Central memory CD8-positive, alpha-beta T cell (primary cell): ENCODE measurements at places on chromosomes 1 and 21.

GRCh38 chr1:174398246-174398645, 49.5 kb upstream of the GPR52 start:
- no peak for DNase-seq

DNA sequence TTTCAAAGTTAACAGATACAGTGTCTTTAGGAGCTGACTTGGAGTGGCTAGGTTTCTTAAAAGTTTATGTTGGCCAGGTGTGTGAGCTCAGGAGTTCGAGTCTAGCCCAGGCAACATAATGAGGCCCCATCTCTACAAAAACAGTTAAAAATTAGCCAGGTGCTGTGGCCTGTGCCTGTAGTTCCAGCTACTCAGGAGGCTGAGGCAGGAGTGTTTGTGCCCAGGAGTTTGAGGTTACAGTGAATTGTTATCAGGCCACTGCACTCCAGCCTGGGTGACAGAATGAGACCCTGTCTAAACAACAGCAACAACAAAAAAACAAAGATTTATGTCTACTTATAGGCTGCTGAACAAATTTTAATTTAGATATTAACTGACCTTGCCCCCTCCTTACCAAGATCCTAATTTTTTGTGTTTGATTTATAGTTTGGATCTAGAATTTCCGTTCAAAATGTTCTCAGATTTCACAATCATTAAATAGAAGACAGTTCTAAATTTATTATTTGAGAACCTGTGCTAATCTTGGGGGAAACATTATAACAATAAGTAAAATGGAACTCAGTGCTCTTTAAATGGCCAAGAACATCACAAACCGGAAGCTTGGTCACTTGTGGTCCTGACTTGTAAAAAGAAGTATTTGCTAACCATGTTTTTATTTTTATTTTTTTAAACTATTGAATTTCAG, 67.8 kb downstream of the POU2F1 start:
- DNase-seq = no peak

- no peak for DNase-seq
Observed at GRCh38 chr1:184218458-184219075, 167.0 kb downstream of the TSEN15 start.

DNA sequence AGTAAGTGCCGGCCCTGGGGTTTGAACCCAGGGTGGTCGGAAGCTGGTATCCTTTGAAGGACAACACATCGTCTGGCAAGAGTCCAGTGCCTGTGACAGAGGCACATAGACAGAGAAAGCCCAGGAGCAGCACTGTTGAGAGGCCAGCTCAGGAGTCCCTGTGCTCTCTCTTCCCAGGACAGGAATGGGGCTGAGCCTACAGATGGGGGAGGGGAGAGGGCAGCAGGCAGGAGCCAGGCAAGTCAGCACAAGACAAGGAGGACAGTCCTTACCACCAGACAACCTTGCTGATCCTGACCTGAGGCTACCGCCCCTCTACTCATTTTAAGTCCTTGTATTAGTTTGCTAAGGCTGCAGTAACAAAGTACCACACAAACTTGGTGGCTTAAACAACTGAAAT, 27.7 kb upstream of the SYT6 start:
- no peak for DNase-seq

GRCh38 chr1:240784776-240785175, 172.8 kb upstream of the GREM2 start:
- no peak for DNase-seq

DNA sequence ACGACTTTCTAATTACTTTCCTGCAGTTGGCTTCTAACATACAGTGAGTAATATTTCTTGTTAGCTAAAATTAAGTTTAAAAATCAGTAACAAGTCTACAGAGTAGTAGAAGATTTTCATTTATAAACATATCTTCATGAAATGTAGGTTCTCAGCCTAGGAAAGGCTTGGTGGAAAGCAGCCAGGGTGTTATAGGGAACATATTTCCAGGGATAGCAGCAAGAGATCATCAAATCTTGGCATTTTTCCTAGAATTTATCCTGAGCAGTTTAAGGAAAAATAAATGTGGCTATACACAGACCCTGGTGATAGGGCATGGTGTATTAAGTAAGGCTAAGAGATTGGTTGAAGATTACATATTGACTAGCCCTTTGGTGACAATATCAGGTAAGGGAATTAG, 203.5 kb upstream of the NEGR1 start:
- DNase-seq = no peak
